ENCODE measurements at places on chromosomes 5 and 9. TPM values are rescaled to one million over a fixed set of nuclear protein-coding genes. Genes with fewer than 3 reads are reported as not detected.

DNA sequence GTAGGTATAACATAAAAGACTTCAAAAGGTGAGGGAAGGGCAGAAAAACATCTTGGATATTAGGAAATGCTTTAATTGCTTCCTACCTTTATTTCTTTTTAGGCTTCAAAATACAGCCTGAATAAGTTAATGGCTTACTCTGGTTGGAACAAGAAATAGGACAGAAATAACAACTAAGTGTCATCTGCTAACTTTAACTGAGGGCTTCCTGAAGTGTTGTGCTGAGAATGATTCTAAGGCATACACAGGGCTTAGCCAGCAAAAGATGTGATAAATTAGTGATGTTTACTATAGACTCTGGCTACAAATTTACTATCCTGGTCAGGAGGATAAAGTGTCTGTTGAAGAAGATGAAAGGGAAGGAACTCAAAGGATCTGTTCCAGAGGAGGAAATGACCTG is 34.2 kb downstream of the ABHD17B start:
- DNase-seq: no peak

Gene TMEM252
- 8.6 TPM for polyA plus RNA-seq

GRCh38 chr5:65161655-65162054 is 320.1 kb downstream of the ADAMTS6 start:
- DNase-seq: no peak

GRCh38 chr9:93117924-93118862 is 15.9 kb downstream of the NINJ1 start:
- DNase-seq: no peak

GRCh38 chr5:125525356-125525755 is 778.9 kb upstream of the ZNF608 start:
- DNase-seq: no peak

DNA sequence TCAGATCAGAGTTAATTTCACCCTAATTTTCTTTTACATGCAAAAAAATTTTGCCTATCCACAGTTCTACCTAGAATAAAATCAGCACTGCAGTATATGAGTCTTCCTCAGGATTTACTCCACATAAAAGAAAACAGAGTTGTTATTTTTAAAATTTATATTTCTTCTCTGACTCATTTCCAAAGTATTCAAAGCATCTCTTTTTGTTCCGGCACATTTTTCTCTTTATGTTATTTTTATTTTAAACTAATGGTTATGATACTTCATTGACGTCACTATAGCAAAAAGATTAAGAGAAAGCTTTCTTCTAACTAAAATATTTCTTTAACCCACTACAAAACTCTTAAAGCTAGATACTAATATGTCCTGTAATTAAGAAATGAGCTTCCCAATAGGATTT is 590.4 kb downstream of the PRELID2 start:
- DNase-seq: no peak

Gene MELK
- 16.1 TPM for polyA plus RNA-seq

DNA sequence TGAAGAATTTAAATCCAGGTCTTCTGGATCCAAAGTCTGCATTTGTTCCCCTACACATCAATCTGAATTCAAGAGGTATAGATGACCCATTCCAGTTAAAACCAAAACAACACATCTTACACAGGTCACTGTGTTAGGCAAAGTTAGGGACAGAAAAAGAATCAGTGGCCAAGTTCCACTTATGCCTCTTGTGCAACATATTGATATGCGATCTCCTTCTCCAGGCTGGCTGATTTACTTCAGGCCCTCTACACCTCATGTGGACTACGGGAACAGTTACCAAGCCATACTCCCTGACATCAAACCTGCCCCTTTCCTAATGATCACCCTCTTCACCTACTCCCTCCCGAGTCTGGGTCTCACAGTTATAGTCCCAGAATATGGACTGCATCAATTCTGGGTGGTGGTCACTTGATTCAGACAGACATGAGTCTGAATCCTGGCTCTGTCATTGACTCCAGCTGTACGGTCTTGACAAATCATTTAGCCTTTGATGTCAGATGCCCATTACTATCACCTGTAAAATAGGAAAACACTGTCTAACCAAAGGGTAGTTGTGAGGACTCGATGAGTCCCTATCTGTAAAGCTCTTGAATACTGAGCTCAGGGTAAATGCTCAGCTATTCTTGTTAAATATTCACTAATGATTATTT is 26.0 kb downstream of the GOLGA1 start:
- no peak for DNase-seq

- peak; percentile 54 for DNase-seq
Measured at GRCh38 chr9:127336506-127337352, 60.2 kb upstream of the SLC2A8 start.
